CD4-positive, alpha-beta T cell treated with Interleukin-15 for 1 hour (primary cell): ENCODE measurements at places on chromosomes 4 and X.

DNA sequence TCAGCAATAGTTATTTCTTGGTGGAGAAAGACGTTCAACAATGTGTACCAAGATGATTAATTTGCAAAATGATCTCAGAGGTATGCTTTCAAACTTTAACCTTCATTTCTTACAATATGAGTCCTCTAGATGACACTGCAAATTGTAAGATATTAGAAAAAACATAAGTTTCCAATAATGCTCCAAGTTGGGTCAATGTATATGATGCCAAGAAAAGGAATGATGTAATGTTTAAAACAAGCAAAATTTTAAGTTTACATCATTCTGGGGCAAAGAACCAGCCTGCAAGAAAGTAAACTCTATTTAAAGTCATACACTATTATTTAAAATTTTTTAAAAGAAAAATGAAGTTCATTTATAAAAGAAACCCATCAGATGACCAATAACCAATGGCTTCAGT, 56.1 kb downstream of the PRSS12 start:
- DNase-seq = no peak

DNA sequence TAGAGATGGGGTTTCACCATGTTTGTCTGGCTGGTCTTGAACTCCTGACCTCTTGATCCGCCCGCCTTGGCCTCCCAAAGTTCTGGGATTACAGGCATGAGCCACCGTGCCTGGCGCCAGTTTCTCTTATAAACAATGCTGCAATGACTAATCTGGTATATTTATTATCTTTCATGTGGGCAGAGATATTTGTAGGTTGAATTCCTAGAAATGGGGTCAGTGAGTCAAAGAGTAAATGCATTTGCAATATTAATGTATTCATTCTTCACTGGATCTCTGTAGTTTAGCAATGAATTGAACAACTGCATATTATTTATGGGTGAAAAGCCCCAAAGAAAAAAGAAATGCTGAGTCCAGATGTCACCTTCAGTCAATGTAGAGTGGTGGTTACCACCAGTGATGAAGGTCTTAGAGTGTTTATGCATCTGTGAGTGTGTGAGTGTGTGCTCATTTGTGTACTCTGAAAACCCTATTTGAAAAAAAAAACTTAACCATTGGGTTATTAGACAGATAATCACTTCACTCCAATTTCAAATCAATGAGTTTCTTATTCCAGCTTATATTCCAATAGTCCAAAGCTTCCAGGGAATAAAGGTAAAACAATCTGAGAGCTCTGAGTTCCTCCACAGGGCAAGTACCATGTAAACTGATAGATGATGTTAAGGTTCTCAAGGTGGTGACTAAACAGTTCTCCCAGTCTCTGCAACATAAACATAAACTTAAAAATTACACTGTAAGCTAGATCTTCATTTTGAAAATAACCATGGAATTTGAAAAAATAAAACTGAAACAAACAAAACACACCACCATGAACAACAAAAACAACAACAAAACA, 22.6 kb upstream of the CD38 start:
- DNase-seq = peak; percentile 23

DNA sequence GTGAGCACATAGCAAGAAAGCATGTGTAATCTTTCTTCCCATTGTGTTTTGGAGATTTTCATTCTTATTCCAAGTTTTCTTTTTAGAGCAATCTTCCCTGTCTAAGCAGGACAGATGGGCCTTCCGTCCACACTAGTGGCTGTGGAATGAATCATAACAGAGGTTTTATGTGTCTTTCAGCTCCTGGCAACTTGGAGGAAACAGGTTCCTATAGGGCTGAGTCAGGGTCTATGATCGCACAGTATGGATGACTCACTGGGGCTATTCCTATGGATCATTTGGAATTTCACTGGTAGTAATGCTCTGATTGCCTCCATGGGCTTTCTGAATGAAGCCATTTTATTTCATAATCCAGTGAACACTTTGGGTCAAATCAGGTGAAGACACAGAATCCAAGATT, 51.8 kb upstream of the CBLL2 start:
- DNase-seq = no peak

GRCh38 chrX:55008571-55009358, 8.6 kb downstream of the APEX2 start:
- no peak for DNase-seq

DNA sequence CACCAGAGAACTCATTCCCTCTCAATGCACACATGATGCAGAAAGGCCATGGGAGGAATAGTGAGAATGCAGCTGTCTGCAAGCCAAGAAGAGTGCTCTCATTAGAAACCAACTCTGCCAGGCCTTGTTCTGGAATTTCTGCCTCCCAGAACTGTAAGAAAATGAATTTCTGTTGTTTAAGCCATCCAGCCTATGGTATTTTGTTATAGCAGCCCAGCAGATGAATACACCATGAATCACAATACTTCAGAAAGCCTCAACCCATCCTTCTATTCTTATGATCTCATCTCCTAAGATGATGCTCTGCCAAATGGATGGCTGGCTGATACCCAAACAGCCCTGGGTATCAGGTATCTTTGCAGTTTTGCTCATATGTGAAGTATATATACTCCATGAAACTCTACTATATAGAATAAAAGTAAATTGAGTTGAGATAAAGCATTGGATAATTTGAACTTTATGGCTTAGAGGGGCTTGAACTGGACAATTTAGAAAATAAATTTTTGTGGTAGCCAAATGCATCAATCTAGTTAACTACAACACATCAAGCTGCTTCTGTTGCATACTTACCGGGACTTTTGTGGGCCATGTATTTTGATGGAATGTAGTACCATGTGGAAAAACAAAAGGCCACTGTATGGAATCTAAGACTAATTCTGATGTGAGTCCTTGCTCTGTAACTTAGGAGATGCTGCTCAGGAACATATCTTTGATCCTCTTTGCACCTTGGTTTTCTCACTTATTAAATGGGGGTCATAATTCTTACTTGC, 245.9 kb downstream of the HS3ST1 start:
- no peak for DNase-seq

DNA sequence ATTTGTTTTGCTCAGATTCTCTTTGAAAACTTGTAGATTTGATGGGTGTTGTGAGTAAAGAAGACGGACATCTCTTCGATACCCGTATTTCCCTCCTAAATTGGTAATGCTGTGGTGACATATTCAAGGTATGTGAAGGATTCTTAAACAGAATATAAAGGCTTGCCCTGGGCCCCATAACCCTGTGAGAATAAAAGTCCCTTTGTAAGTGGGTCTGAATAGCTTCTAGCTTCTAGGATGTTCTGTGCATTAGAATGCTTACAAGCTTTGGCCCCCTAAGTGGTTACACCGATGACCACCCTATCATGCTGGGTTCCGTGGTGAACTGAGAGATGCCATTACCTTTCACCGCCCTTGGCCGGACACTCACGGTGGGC, 574 bp upstream of the MOB1B start:
- no peak for DNase-seq

GRCh38 chr4:118173956-118174725, 139.9 kb downstream of the NDST3 start:
- DNase-seq = no peak

DNA sequence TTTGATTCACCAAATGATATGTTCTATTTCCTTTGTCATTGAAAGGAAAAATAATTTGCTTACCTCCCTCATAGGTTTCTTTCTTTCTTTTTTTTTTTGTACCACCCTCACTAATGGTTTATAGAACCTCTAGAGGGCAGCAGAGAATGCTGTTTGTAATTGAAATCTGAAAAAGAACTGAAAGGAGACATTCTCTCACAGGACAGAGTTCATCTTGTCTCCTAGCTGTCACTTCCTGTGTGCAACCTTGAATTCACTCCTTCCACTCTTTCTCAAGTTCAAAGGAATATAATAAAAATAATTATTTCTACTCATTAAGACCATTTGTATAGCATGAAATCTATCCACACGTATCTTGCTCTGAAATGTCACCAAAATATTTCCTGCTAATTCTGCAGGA, 51.0 kb downstream of the GUCY1B1 start:
- no peak for DNase-seq

- DNase-seq = no peak
Observed at GRCh38 chr4:54315561-54316538, 86.8 kb downstream of the PDGFRA start.

DNA sequence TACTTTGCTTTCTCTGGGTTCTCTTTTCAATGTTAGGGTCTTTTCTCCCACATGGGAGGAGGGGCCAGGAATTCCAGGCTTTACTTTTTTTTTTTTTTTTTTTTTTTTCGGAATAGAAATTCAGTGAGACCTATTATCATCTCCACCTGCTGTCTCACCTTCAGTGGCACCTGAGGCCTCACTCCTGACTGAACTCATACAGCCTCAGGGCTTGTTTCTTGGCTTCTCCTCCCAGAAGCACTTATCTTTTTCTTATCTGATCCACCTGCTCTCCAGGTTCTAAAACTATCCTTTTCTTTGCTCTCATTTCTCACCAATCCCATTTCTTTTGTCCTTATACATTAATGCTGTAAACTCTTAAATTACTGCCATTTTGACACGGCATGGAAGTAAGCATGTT, 117.3 kb upstream of the PPP3CA start:
- DNase-seq = no peak

- DNase-seq = no peak
Observed at GRCh38 chr4:67700116-67700737, 728 bp downstream of the UBA6 start.

DNA sequence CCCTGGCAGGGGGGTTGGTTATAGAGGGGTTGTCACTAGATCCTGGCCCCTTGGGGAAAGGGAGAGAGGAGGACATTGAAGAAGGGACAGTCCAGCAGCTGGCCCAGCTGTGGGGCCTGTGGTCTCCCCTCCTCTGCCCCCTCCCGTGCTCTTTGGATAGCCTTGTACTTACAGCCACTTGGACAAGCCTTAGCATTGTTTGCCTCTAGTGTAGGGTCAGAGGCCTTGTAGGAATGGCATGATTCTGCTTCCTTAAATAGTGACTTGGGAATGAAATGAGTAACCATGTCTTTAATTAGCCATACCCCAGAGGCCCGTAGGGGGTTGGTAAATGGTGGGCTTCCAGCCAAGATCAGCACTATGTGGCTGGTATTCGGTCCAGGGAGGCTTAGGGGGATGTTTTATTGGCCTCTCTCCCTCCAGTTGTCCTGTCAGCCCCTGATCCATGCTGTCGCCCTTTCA, 230.6 kb downstream of the PTTG2 start:
- no peak for DNase-seq

DNA sequence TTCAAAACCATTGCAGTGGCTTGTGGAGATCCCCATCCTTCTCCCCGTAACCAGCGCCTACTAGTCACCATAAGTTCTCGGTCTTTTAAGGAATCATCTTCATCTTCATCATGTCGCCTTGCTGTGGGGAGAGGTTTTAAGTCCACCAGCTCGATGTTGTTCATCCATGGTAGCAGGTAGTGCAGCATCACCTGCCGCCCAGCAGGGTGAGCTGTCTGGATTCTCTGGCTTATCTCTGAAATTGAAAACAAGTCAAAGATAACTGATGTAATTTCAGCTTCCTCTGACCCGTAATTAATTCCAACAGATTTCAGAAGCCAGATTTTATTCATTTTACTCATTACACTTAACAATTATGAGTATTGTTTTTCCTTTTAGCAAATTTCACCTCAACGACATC, 67.4 kb downstream of the ZAR1 start:
- DNase-seq = no peak

DNA sequence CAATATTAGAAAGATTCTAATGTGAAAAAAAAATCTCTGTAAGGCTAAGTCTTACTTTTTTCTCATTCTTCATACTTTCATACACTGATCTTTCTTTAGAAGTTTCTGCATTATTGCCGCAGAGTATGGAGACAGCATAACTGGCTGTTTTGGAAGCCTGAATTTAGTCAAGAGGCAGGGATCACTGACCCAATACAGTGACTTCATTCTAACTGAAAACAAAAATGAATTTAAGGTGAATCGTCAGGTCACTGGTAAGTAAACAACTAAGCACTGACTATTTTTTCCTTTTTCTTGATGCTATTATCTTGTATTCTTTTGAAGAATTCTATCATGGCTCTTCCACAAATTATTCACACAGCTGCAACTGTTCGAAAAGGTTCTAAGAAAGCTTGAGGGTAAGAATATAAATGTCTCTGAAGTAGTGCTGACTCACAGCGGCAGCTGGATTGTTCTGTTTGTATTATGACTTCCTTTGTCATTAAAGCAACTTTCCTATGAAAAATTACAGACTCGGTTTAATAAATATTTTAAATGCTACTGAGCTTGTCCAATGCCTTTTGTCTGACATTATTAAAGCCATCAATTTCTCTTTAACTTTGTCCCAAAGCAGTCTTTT, 609.3 kb downstream of the FSTL5 start:
- DNase-seq = no peak

- peak; percentile 29 for DNase-seq
Observed at GRCh38 chr4:8917868-8918783, 46.5 kb upstream of the HMX1 start.

DNA sequence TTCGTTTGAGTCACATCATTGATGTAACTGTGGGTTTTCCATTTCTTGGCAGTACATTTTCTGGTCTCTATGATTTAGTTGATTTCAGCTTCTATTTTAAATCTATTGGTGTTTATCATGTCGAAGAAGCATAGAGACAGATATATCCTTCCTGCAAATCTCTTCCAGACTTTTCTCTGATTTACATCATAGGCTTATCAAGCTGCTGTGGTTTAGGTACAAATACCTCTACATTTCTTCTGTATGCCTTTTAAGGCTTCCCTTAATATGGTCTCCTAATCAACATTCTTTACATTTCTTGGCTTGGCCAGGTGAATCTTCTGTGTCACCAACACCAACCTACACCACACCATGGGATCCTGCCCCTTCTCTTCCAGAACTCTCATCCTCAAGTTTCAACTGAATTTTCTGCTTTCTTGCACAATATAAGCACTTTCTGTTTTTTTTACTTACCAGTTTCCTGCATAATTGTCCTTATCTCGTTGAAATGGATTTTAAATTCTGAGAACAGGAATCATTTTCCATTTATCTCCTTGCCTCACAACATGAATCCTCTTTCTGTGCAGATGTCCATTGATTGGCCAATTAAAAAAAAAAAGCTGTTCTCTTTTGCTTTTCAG, 626.9 kb downstream of the ANKRD50 start:
- no peak for DNase-seq

DNA sequence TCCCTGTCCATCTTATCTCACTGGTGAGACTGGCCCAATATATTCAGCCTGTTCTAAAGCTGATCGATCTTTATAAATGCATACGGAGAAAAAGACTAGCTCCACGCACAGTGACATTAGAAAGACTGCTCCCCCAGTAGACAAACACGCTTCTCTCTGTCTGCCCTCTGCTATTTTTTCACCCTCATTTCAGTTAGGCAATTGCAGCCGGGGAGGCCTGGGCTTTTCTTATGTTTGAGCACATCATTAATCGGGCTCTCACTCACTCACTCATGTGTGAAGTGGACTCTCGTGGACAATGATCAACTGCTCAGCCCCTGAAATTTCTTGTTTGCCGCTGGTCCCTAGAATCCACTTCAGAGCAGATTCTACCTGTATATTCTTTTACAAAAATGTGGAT, 824.7 kb upstream of the TENM3 start:
- no peak for DNase-seq

- no peak for DNase-seq
Observed at GRCh38 chr4:126530996-126531585, 1101.7 kb upstream of the INTU start.
